Activated T-helper 2 cell treated with anti-CD3 and anti-CD28 coated beads, Interferon-gamma antibody, Interleukin-2, Interleukin-4, amounts not matched to agents 10 μg/mL and 5 μg/mL and 100 μg/mL, durations not matched to agents 14 hours and 24 hours and 36 hours (primary cell): ENCODE measurements at places on chromosomes 6 and 20.

DNA sequence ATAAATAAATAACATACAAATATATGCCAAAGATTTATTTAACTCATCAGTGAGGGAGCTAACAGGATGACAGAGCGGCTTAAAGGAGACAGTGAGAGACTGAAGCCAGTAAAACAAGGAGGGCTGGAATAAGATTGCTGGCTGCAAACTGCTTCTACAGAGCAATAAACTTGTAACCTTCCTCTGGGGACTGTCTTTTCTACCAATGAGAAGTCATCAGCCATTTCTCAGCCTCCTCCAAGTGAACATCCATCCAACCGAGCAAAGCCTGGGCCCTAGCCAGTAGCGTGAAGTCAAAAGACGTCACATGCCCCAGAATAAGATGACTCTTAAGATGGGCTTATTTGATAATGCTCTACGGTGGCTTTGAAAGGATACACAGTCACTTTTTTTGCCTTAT, 42.5 kb downstream of the CPXM1 start:
- no peak overlapping the region for H3K27ac ChIP-seq
- H3K27me3 ChIP-seq, result peaks cover 29% of the 10 kb centered on the region
- H3K4me3 ChIP-seq, result no peak overlapping the region
- DNase-seq, result no peak
- no peaks in the 10 kb centered on the region for H3K36me3 ChIP-seq

DNA sequence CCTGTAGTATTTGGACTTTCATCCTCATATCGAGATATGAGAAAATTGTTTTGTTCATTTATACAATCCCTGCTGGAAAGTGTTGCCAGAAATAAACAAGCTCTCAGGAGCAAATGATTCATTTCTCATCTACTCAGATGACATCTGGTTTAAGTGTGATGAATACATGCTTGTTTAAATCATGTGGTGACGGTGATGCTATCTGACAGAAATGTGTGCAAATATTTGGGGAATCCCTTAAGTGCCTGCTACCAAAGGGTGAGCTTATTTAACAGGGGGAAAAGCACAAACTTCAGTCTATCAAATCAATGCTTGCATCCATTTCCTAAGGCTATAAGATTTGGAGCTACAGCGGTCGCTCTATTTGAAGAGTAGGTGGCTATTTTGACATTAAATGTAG, 368.3 kb upstream of the SASH1 start:
- DNase-seq, result no peak
- no peak overlapping the region for H3K27ac ChIP-seq
- H3K36me3 ChIP-seq, result no peaks in the 10 kb centered on the region
- H3K4me1 ChIP-seq, result no peaks in the 10 kb centered on the region
- H3K4me3 ChIP-seq, result no peak overlapping the region

- H3K27ac ChIP-seq, result no peak overlapping the region
- H3K27me3 ChIP-seq, result peaks cover 7% of the 10 kb centered on the region
- no peaks in the 10 kb centered on the region for H3K4me1 ChIP-seq
- no peaks in the 10 kb centered on the region for H3K36me3 ChIP-seq
- no peak for DNase-seq
These were observed 13.0 kb downstream of the SLC35F1 start for GRCh38 chr6:117919775-117920729.

DNA sequence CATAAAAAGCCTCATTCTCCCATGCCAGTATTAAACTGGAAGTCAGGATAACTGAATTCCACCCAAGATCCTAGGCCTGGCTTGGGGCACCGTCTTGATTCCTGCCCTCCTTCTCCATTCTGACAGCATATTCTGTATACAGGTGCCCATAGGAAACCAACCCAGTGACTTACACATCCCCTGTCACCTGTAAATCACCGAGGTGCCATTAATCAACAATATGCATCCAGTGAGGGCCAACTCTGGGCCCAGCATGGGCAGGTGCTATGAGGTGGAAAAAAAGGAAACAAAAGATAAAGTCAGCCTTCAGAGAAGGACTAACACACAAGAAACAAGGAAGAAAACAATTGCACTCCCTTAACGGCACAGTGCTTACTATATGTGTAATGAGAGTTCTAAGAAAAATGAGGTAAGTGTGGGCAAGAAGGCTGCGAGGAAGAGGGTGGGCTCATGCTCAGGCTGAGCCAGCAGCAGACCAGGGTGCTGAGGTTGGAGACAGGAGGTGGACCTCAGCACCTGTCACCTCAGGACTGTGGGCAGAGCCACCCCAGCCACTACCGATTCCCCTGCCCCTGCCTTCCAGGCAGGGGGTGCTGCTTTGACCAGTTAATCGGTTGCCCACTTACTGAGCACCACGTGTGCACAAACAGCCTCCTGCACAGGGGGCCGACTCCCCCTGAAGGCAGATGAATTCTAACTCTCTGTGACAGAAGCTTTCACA, 105.9 kb downstream of the TRERF1 start:
- peaks cover 37% of the 10 kb centered on the region for H3K36me3 ChIP-seq
- H3K27me3 ChIP-seq, result no peaks in the 10 kb centered on the region
- H3K27ac ChIP-seq, result peak overlapping the region; percentile 77
- H3K4me3 ChIP-seq, result peak overlapping the region; percentile 22
- peaks cover 49% of the 10 kb centered on the region for H3K4me1 ChIP-seq

- no peak for DNase-seq
- H3K27ac ChIP-seq, result no peak overlapping the region
- H3K36me3 ChIP-seq, result no peaks in the 10 kb centered on the region
These were observed 47.5 kb downstream of the OSTM1 start for GRCh38 chr6:108027056-108027455.

DNA sequence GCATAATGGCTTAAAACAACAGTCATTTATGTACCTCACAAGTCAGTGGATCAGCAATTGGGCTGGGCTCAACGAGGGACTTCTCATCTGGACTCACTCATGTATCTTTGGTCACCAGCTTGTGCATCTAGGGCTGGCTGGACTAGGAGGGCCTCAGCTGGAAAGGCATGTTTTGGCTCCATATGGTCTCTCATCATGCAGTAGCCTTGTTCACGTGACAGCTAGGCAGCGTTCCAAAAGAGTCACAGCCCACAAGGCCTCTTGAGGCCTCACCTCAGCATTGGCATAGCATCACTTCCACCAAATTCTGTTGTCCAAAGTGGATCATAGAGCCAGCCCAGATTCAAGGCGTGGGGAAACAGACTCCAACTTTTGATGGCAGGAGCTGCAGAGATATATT, 110.1 kb downstream of the MAFB start:
- no peaks in the 10 kb centered on the region for H3K27me3 ChIP-seq
- no peak overlapping the region for H3K4me3 ChIP-seq

- H3K27ac ChIP-seq, result peak within 1 kb of the TSS; percentile 64
- peaks cover 13% of the 10 kb centered on the region for H3K27me3 ChIP-seq
- peaks cover 26% of the 10 kb centered on the region for H3K4me1 ChIP-seq
- H3K4me3 ChIP-seq, result peak within 1 kb of the TSS; percentile 82
These were observed at the start of gene HLA-DRA for GRCh38 chr6:32439602-32440214. Gene HLA-DRA (plus strand): TSS chr6:32439887. CDS start chr6:32439951, 64 bp downstream.

DNA sequence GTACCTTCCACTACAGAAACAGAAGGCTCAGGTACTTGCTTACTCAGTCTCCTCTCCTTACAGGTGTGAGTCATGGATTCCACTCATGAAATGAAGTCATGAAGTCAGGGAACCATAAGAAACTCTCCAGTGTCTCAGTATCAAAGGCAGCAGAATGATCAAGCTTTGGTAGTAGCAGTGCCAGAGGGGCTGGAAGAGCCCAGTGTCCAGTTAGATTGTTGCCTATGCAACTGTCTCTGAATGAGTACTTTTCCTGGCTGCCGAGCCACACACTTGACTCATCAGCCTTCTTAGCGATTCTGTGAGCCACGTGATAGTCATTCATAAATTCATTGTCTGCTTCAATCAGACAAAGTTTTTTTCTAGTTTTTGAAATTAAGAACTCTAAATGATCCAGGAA, 52.2 kb upstream of the DTNBP1 start:
- no peak for DNase-seq
- peaks cover 9% of the 10 kb centered on the region for H3K36me3 ChIP-seq
- H3K27ac ChIP-seq, result peak overlapping the region; percentile 49
- H3K4me1 ChIP-seq, result peaks cover 16% of the 10 kb centered on the region
- no peaks in the 10 kb centered on the region for H3K27me3 ChIP-seq
- no peak overlapping the region for H3K4me3 ChIP-seq

- no peak for DNase-seq
- H3K27ac ChIP-seq, result no peak overlapping the region
- H3K27me3 ChIP-seq, result no peaks in the 10 kb centered on the region
- peaks cover 70% of the 10 kb centered on the region for H3K36me3 ChIP-seq
- no peak overlapping the region for H3K4me3 ChIP-seq
These were observed 166.3 kb downstream of the DTNBP1 start for GRCh38 chr6:15496345-15497131.

DNA sequence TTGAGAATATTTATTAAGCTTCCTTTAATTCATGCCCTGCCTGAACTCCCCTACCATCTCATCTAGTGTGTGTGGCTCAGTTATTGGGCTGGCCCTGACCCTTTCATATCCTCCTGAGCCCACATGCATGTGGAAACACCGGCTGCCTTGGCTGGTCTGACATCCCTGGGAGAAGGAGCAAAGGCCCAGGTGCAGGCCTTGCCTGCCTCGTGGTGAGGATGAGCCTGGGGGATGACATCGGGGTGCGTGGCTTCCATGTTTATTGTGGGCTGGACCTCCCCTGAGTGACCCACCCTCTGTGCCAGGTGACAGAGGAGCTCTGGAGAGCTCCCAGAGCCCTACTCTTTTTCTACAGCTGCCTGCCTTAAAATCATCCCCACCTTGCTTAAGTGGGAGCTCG, 69.1 kb downstream of the FOXA2 start:
- no peaks in the 10 kb centered on the region for H3K36me3 ChIP-seq
- no peak overlapping the region for H3K4me3 ChIP-seq
- H3K27me3 ChIP-seq, result no peaks in the 10 kb centered on the region
- no peak for DNase-seq

GRCh38 chr6:35213824-35214756, at the start of gene SCUBE3:
Gene SCUBE3 (plus strand): TSS chr6:35213956. CDS start chr6:35214419, 463 bp downstream.
- DNase-seq, result no peak
- H3K27me3 ChIP-seq, result peaks cover 71% of the 10 kb centered on the region
- no peak within 1 kb of the TSS for H3K27ac ChIP-seq
- H3K36me3 ChIP-seq, result no peaks in the 10 kb centered on the region
- H3K4me1 ChIP-seq, result peaks cover 3% of the 10 kb centered on the region

- peak overlapping the region; percentile 80 for H3K27ac ChIP-seq
- no peaks in the 10 kb centered on the region for H3K27me3 ChIP-seq
- H3K4me1 ChIP-seq, result peaks cover 18% of the 10 kb centered on the region
- DNase-seq, result no peak
These were observed 538 bp upstream of the ZFP64 start for GRCh38 chr20:52191916-52192718.

DNA sequence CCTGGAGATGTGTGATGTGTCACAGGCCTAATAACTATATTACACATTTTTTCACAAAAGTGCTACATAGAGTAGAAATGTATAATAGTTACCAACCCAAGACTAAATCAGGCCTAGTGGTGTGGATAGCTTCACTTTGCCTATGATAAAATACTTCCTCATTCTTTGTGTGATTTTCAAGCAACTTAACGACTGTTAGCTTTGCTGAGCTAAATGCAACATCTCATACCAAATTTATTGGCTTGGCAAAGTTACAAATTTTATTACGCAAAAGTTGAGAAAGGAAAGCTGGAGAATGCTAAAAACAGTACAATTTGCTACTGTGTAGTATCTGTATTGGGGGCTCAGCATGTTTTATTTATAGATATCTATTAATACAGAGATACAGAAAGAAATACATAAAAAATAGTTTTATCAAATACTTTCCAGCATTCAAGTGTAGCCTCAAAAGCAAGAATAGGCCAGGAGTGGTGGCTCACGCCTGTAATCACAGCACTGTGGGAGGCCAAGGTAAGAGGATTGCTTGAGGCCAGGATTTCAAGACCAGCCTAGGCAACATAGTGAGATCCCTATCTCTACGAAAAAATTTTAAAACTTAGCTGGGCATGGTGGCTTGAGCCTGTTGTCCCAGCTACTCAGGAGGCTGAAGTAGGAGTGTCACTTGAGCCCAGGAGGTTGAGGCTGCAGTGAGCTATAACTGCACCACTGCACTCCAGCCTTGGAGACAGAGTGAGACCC, 3.6 kb upstream of the EDN1 start:
- no peak overlapping the region for H3K27ac ChIP-seq
- DNase-seq, result no peak
- H3K4me1 ChIP-seq, result peaks cover 19% of the 10 kb centered on the region
- no peak overlapping the region for H3K4me3 ChIP-seq
- H3K27me3 ChIP-seq, result peaks cover 47% of the 10 kb centered on the region

DNA sequence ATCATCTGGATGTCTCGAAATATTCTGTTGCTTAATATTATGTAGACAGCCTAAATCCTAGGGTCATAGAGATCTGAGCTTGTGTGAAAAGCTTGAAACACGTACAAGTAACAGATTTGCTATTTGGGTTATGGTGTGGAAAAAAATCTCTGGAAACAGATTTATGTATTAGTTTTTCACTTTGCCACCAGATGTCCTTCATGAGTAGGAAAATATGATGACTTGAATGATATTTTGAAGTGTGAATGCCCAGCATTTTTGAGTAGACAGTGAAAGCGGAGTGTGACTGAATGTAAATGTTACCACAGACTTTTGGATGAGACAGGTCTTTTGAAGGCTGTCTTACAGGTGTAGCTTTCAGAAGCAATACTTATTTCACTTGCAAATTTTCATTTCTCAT, 4.2 kb upstream of the BMP6 start:
- H3K27me3 ChIP-seq, result peaks cover 47% of the 10 kb centered on the region
- H3K36me3 ChIP-seq, result no peaks in the 10 kb centered on the region
- peaks cover 10% of the 10 kb centered on the region for H3K4me1 ChIP-seq
- no peak overlapping the region for H3K4me3 ChIP-seq
- DNase-seq, result no peak

DNA sequence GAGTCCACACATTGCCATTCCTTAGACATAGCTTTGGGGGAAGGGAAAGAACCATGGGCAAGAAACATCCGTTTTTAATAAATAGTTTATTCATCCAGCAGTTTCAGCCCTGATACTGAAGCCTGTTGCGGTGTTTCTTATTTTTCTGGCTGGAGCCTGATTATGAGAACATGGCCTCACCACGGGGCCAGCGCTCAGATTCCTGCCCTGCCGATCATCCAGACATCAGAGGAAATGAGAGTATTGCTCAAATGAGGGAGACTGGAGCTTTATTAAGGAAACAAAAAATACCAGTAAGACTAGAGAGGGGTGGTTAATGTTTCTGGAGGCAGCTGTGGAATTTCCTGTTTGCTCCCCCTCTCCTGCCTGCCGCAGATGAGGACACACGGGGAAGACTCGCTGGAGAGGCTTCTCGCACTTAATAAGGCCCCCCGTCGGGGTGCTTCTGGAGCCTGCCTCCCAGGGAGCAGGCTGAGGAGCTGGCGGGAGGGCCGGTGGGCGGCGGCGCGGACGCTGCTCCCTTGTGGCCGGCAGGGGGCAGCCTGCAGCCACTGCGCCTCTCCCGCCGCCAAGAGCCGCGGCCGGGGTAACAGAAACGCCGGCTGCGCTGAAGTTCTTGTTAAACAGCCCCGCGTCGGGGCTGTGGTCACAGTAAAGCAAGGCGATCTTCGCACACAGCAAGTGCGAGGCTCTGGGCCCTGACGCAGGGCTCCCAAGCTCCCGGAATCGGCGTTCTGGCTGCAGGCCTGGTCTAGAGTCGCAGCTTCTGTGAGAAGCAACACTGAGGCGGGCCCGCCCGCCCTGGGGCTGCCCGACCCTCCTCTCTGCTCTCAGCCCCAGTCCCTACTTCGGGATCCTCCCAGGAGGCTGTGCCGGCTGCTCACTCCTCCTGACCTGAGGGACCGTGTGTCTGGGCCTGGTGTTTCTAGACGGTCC, 17.5 kb downstream of the LEMD2 start:
- H3K4me3 ChIP-seq, result no peak overlapping the region
- no peak overlapping the region for H3K27ac ChIP-seq
- H3K4me1 ChIP-seq, result peaks cover 3% of the 10 kb centered on the region
- H3K27me3 ChIP-seq, result no peaks in the 10 kb centered on the region
- H3K36me3 ChIP-seq, result peaks cover 36% of the 10 kb centered on the region
